ENCODE measurements at places on chromosomes 6 and 20.

DNA sequence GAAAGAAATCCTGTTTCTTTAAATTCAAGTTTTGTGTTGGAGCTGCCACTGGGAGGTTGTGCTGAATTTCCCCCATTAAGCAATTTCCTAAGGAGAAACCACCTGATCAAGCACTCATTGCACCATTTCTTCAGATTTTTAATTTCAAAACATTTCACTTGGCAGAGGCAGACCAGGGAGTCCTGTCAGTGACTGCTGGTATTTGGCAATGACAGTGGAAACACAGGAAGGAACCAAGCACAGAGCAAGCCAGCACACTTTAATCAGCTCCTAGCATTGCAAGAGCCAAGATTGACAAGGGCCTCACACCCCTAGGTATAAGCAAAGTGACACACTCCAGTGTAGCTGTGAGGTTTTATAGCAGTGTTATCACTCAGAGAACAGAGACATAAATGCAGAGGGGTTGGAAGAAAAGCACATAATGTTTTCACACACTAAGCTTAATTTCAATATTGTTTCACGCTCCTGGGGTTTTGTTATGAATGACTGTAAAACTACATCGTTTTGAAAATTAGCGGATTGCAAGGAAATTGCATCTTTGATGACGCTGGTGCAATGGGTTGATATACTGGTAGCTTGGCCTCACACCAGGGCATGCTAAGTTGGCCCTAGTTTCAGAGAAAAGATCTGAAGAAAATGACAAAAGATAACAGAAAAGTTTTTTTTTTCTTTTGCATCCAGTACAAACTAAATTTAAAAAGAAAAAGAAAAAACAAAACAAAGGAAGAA lies 768.4 kb downstream of the TFAP2A start:
- no peak for DNase-seq

DNA sequence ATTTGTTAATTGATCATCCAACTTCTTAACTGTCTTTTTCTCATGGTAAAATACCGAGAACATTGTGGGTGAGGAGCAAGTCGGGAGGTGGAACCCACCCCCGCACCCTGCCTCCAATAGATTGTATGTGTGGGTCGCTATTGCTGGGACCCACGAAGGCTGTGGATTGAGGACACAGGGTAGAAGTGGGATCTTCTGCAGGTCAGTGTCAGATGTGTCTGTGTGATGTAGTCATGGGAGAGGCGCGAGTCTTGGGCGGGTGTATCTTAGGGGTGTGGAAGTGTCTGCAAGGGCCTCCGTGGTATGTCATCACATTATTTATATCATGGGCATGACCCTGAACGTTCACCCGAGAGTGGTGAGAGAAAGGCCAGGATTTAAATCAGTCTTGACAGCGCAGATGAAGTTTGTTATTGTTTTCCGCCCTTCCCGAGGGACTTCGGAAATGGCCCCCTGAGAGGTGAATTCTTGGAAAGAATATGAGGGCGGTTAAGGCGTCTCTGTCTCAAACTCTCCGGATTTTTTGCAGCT lies 472 bp upstream of the PAQR8 start:
- DNase-seq, result no peak

GRCh38 chr6:123875784-123876183 lies 72.1 kb downstream of the NKAIN2 start:
- DNase-seq, result no peak

- no peak for DNase-seq
Measured at GRCh38 chr6:131572686-131573415, at the start of gene ARG1. ARG1 (plus strand) TSS chr6:131573226; CDS start chr6:131573283, 57 bp downstream.

GRCh38 chr6:30767158-30767943 lies 23.0 kb upstream of the IER3 start:
- no peak for DNase-seq

- no peak for DNase-seq
Measured at GRCh38 chr20:56554869-56555268, 21.8 kb downstream of the FAM209B start.

DNA sequence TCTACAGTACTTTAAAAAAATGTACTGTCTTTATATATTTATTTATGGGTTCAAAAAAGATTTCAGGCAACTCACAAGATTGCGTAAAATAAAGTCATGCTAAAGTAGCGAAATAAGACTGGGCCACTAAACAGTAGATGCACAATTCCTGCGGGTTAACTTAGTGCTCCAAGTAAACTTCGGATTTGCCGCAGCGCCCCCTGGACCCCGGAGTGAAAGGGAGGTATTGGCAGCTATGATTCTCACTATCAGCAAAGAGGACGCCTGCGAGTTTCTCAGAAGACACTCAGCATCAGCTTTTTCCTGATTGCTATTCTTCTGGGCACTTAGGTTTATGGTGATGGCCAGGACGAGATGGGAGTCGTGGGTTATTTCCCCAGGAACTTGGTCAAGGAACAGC lies 1.4 kb downstream of the OTOR start:
- DNase-seq, result no peak

GRCh38 chr20:41234546-41234945 lies 83.0 kb downstream of the ZHX3 start:
- DNase-seq, result no peak

- no peak for DNase-seq
Measured at GRCh38 chr20:63782051-63782471, 42.5 kb downstream of the SLC2A4RG start.

- DNase-seq, result no peak
Measured at GRCh38 chr6:164148788-164149187, 734.3 kb downstream of the QKI start.

GRCh38 chr6:129844118-129844891 lies 16.8 kb downstream of the TMEM244 start:
- no peak for DNase-seq

DNA sequence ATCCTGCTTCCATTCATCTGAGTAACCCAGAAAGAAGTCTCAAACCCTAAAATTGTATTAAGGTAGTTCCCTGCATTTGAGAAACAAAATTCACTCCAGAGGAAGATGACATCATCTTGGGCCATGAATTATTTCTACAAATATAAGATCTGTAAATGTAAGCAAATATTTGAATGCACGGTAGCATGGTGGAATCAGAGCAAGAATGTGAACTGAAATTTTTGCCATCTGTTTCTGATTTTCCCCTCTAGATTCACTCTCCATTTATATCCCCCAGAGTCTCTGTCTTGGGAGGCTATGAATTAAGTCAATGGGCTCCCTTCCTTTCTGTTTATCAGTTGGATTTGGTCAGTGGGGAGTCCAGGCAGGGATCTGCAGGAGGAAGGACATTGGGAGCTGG lies 5.8 kb upstream of the MAP3K5 start:
- DNase-seq, result no peak

DNA sequence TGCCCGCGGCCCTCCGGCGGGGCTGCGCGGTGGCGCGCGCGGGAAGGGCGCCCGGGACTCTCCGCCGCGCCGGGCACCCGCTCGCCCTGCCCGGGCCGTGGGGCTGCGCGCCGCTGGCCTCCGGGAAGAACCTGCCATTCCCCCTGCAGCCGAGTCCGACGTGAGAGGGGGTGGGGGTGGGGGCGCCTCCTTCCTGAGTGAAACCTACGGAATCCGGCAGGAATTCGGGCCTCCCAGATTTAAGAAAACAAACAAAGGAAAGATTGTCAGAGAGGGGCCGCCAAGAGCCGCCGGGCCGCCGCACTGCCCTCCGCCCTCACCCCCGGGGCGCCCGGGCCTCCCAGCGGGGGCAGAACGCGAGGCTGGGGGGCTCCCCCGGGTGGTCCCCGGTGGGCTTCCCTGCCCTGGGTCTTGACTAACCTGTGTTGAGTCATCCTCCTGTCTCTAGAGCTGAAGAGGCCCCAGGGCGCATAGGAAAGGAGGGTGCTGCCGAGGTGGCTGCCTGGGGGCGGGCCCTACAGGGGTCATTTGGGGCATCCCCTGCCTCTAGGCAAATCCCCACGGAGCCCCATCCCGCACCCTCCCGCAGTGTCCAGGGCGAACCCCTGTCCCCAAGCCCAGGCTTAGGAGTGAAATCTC lies 42.2 kb upstream of the FOXP4 start:
- DNase-seq, result no peak

DNA sequence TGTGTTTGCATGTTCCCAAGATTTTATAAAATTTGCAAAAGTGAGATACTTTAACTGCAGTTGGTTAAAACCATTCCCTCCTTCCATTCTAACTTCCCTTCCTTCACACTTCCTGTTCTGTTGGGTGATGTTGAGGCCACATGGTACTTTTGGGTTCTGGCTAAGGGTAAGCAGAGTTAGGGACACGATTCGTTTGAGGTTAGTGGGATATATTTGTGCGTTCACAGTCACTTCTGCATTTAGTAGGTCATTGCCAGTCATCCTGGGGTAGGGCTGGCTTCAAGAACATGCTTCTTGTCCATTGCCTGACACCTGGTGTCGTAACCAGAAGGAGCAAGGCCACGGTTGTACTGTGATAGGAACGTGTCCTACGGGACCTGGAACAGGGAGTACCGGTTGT lies 340.1 kb downstream of the ZFAND3 start:
- no peak for DNase-seq

DNA sequence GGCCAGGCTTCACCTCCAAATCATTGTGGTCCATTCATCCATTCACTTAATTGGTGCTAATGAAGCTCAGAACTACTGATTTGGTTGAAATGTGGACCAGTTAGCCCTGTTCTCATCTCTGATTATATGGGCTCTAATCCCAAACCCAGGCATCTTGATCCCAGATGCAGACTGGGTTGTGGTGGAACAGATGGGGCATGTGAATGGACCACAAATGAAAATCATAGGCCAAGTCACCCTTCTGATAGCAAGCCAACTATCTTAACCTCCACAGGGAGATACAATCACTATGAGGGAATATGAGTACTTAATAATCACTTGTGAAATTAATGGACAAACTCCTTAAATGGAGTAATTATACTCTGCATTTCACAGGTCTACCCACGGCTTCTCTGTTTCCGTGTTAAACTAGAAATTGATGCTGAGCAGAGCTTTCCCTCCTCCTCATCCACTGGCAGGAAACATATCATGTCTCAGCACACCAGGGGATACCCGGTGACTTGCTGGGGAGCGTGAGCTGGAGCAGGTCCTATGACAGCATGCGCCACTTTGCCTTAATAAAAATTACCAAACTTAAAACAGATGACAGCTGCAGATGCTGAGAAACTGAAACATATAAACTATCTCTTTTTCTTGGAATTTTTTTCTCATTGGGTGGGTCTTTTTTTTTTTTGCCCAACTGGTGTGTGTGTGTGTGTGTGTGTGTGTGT lies 108.8 kb upstream of the HEY2 start:
- DNase-seq, result no peak

- DNase-seq, result no peak
Measured at GRCh38 chr6:106064756-106065155, 21.4 kb upstream of the PRDM1 start.

GRCh38 chr6:30378290-30378937 lies 33.5 kb downstream of the RPP21 start:
- DNase-seq, result no peak

DNA sequence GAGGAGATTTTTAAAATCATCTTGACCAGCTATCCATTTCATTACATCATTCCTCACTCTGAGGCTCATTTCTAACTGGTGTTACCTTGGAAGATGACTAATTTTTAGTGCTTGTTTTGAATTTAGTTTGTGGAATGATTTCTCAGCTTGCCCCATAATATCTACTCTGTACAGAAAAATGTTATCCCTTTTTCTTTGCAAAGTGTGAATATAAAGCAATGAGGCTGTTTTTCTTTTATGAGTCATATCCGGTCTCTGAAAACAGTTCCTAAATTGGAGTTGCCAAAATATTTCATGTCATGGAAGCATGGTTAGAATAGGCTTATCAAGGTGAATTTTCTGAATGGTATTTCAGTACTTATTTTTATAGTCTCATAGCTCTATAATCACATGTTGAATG lies 43.8 kb downstream of the FUT9 start:
- DNase-seq, result no peak

DNA sequence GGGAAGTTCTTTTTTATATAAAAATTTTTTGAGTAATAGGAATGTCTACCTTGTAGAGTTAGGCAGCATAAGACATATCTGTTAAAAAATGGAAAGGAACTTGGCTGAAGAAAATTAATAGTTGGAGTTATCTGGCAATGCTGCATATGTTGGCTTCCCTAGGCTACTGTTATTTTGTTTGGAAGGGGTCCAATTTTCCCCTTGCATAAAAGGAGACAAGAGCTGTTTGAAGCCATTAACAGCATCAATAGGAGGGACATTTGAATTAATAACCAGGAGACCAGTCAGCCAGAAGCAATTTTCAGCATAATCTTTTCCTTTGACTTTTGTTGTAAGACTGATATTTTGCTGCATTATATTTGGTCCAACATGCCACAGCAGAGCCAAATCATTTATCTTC lies 80.9 kb upstream of the TAB2 start:
- DNase-seq, result no peak

- no peak for DNase-seq
Measured at GRCh38 chr20:1860446-1860845, 34.8 kb upstream of the SIRPA start.

DNA sequence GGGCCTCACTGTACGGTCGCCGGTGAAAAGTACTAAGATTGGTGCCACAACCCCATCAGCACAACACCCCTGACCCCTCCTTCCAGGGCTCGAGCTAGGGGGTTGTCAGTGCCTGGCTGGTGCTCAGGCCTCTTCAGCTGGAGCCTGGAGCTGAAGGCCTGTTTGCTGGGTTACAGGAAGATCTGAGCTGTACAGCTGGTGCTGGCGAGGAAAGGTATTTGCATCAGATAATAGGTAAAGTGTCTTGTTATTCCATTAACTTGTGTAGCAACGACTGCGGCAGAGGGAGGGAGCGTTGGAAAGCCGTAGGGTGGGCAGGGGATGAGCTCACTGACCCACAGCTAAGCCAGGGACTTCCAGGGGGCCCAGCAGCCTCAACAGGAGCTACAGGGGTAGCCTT lies 15.8 kb upstream of the SIRPA start:
- DNase-seq, result no peak

GRCh38 chr20:17827759-17828559 lies 128.2 kb downstream of the BANF2 start:
- no peak for DNase-seq

- DNase-seq, result no peak
Measured at GRCh38 chr20:37526839-37527637, 638 bp downstream of the BLCAP start.

- DNase-seq, result no peak
Measured at GRCh38 chr20:4090756-4091489, 75.6 kb upstream of the RNF24 start.
